ENCODE measurements at places on chromosomes 3 and 15. TPM values are rescaled to one million over a fixed set of nuclear protein-coding genes. Genes with fewer than 3 reads are reported as not detected.

Gene LTK
- total RNA-seq, result 0.17 TPM

DNA sequence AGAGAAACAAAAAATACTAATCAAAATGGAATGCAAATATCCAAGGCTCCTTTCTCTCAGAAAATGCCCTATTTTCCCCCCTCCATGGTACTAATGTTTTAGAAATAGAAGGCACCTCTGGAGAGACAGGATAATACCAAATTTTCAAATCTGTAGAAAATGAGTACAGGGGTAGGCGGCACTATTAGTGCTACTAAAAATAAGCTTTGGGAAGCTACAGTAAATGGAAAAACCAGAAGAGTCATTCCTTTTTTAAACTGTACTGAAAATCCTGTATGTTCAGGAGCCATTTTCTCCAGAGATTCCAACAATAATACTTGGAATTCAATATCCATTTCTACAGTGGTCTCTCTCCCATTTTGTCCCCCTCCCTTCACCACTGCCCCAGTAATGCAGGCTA, 320.8 kb downstream of the RORA start:
- H3K27me3 ChIP-seq, result peaks cover 12% of the 10 kb centered on the region
- H3K4me3 ChIP-seq, result no peak overlapping the region
- H3K4me1 ChIP-seq, result no peaks in the 10 kb centered on the region
- no peaks in the 10 kb centered on the region for H3K36me3 ChIP-seq

Gene HDC
- not detected for total RNA-seq

GRCh38 chr3:193884027-193884426, 251.9 kb upstream of the HES1 start:
- peaks cover 29% of the 10 kb centered on the region for H3K4me1 ChIP-seq
- H3K4me3 ChIP-seq, result no peak overlapping the region
- H3K27me3 ChIP-seq, result no peaks in the 10 kb centered on the region
- no peaks in the 10 kb centered on the region for H3K36me3 ChIP-seq
- no peak for DNase-seq
- peak overlapping the region; percentile 46 for H3K27ac ChIP-seq

- no peaks in the 10 kb centered on the region for H3K36me3 ChIP-seq
- H3K27me3 ChIP-seq, result peaks cover 51% of the 10 kb centered on the region
- no peak overlapping the region for H3K27ac ChIP-seq
- no peaks in the 10 kb centered on the region for H3K4me1 ChIP-seq
- no peak overlapping the region for H3K4me3 ChIP-seq
- DNase-seq, result no peak
Measured at GRCh38 chr3:186166491-186167288, 57.8 kb upstream of the ETV5 start.

GRCh38 chr3:119597548-119598288, at the start of gene PLA1A:
TSS of gene PLA1A (plus strand) at chr3:119597885. CDS start at chr3:119597914, 29 bp downstream.
- no peak within 1 kb of the TSS for H3K27ac ChIP-seq
- H3K4me3 ChIP-seq, result no peak within 1 kb of the TSS
- H3K36me3 ChIP-seq, result no peaks in the 10 kb centered on the region
- DNase-seq, result no peak

- H3K27me3 ChIP-seq, result peaks cover 12% of the 10 kb centered on the region
- H3K27ac ChIP-seq, result no peak overlapping the region
- DNase-seq, result no peak
Measured at GRCh38 chr3:13016083-13016720, 57.0 kb downstream of the IQSEC1 start.

GRCh38 chr15:63075015-63075983, 32.8 kb downstream of the TPM1 start:
- peaks cover 7% of the 10 kb centered on the region for H3K4me1 ChIP-seq
- H3K4me3 ChIP-seq, result no peak overlapping the region

DNA sequence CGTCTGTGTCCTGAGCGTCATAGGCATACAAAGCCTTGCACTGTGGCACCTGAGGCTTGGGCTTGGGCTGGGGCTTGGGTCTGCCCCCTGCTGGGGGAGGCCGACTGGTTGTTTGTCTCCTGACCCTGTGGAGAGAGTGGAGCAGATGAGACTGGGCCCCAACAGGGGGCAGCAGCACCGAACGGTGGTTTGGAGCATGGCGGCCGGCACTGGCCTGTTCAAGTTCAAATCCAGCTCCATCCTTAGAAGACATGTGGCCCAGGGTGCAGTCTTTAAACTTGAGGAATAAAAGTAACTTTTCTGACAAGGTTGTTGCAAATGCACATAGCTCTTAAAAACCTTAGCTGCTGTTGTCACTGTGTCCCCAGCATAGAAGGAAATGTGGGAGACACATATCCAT, 33.3 kb downstream of the CCNB2 start:
- peaks cover 15% of the 10 kb centered on the region for H3K4me1 ChIP-seq
- no peak overlapping the region for H3K4me3 ChIP-seq
- H3K27me3 ChIP-seq, result no peaks in the 10 kb centered on the region
- peaks cover 67% of the 10 kb centered on the region for H3K36me3 ChIP-seq
- H3K27ac ChIP-seq, result no peak overlapping the region

DNA sequence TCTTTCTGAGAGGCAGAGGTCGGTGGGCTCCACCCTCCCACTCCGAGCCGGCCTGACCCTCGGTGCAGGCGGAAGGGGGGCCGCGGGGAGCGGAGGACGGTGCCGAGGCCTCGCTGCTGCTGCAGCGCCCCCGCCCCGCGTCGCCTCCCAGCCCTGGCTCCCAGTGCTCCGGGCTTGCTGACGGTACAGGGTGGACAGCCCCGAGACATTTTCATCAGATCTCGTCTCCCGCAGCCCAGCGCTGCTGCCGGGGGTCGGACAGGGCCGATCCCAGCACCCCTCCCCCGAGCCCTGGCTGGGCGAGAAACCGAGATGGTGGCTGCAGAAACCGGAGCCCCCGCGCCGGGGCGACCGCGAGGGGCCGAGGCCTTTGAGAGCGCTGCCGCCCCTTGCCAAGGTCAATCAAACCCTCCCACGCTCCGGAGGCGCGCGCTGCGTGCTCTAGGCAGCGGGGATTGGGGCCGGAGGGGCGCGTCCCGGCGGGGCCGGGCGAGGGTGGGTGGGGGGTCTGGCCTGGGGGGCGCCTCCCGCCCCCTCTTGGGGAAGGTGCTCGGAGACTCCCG, 42.5 kb downstream of the EPHB3 start:
- no peaks in the 10 kb centered on the region for H3K36me3 ChIP-seq
- H3K4me3 ChIP-seq, result no peak overlapping the region
- no peak for DNase-seq
- peaks cover 29% of the 10 kb centered on the region for H3K4me1 ChIP-seq

GRCh38 chr3:155411500-155412223, 118.2 kb upstream of the STRIT1 start:
- DNase-seq, result peak; percentile 36
- H3K36me3 ChIP-seq, result no peaks in the 10 kb centered on the region
- H3K27ac ChIP-seq, result no peak overlapping the region

GRCh38 chr15:67105065-67105951, 39.9 kb downstream of the SMAD3 start:
- H3K27ac ChIP-seq, result peak overlapping the region; percentile 98
- peak overlapping the region; percentile 52 for H3K4me3 ChIP-seq
- no peaks in the 10 kb centered on the region for H3K27me3 ChIP-seq
- peaks cover 5% of the 10 kb centered on the region for H3K36me3 ChIP-seq
- peak; percentile 97 for DNase-seq
- H3K4me1 ChIP-seq, result peaks cover 41% of the 10 kb centered on the region

Gene GP5
- 0.15 TPM for total RNA-seq

GRCh38 chr3:120224237-120224636, 60.8 kb downstream of the GPR156 start:
- DNase-seq, result no peak
- H3K4me1 ChIP-seq, result peaks cover 9% of the 10 kb centered on the region
- H3K36me3 ChIP-seq, result no peaks in the 10 kb centered on the region
- H3K27ac ChIP-seq, result no peak overlapping the region

DNA sequence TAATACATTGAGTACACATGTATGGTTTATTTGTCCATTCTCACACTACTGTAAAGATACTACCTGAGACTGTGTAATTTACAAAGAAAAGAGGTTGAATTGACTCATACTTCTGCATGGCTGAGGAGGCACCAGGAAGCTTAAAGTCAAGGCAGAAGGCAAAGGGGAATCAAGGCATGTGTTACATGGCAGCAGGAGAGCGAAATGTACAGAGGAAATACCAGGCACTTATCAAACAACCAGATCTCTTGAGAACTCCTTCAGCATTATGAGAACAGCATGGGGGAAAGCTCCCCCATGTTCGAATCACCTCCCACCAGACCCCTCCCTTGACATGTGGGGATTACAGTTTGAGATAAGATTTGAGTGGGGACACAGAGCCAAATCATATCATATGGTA, 666.3 kb downstream of the ZBBX start:
- H3K36me3 ChIP-seq, result no peaks in the 10 kb centered on the region
- no peak overlapping the region for H3K4me3 ChIP-seq
- no peaks in the 10 kb centered on the region for H3K27me3 ChIP-seq

Gene DPP8
- total RNA-seq, result 24.5 TPM

GRCh38 chr3:12363397-12364195, 74.7 kb downstream of the PPARG start:
- H3K27me3 ChIP-seq, result no peaks in the 10 kb centered on the region
- DNase-seq, result no peak
- H3K4me1 ChIP-seq, result no peaks in the 10 kb centered on the region
- no peak overlapping the region for H3K4me3 ChIP-seq
- no peak overlapping the region for H3K27ac ChIP-seq

DNA sequence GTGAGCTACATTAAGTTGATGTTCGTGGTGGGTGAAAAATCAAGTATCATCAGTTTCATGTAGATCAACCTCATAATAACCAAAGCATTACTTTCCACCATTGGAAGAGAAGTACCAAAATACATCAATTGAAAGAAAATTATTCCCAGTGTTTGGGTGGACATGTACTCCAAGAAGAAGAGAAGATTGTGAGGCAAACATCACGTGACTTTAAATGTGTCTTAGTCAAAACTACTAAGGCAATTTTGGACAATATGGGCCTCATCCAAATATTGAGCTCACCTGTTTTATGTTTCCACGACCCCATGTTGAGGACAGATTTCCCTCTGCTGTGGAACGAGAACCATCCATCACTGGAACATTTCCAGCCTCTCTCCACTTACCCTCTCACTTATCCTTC, 303.0 kb upstream of the LMCD1 start:
- no peaks in the 10 kb centered on the region for H3K4me1 ChIP-seq
- no peak for DNase-seq
- H3K27me3 ChIP-seq, result no peaks in the 10 kb centered on the region
- H3K36me3 ChIP-seq, result no peaks in the 10 kb centered on the region

Gene CASR
- not detected for total RNA-seq

GRCh38 chr3:50358355-50358910, 888 bp downstream of the TMEM115 start:
- DNase-seq, result no peak
- H3K27ac ChIP-seq, result peak overlapping the region; percentile 96
- peaks cover 22% of the 10 kb centered on the region for H3K36me3 ChIP-seq
- H3K4me1 ChIP-seq, result peaks cover 13% of the 10 kb centered on the region
- H3K27me3 ChIP-seq, result no peaks in the 10 kb centered on the region

Gene DUOXA2
- not detected for total RNA-seq

Gene CPLX3
- total RNA-seq, result not detected
